Immature natural killer cell (primary cell): ENCODE measurements at places on chromosomes 2 and 18. TPM values are rescaled to one million over a fixed set of nuclear protein-coding genes. Genes with fewer than 3 reads are reported as not detected.

Gene POTEE
- 0.21 TPM for polyA plus RNA-seq

Gene MOB1A
- polyA plus RNA-seq: 198 TPM

- H3K27me3 ChIP-seq: no peaks in the 10 kb centered on the region
- DNase-seq: no peak
- H3K4me1 ChIP-seq: no peaks in the 10 kb centered on the region
- H3K4me3 ChIP-seq: no peak overlapping the region
- H3K36me3 ChIP-seq: no peaks in the 10 kb centered on the region
- H3K27ac ChIP-seq: no peak overlapping the region
Measured at GRCh38 chr2:13660231-13660630, 943.5 kb downstream of the TRIB2 start.

DNA sequence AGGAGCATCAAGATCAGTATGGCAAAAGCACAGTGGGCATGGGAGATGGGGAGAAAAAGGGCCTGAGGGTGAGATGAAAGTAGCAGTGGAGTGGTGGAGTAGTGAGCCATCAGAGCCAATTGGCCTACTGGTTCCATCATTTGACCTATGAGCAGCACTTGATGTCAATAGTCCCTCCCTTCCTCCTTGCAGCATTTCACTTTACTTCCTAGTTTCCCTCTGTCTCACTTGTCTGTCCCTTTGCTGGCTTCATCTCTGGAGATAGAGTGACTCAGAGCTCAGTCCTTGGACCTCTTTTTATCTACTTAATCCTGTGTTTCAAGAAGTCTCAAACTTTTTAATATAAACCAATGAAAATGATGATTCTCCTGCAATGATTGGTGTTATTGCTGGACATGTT lies 32.1 kb downstream of the FBXO48 start:
- peaks cover 43% of the 10 kb centered on the region for H3K4me1 ChIP-seq
- DNase-seq: no peak
- no peaks in the 10 kb centered on the region for H3K27me3 ChIP-seq
- no peaks in the 10 kb centered on the region for H3K36me3 ChIP-seq
- H3K4me3 ChIP-seq: no peak overlapping the region

- H3K27me3 ChIP-seq: peaks cover 4% of the 10 kb centered on the region
- no peak for DNase-seq
- H3K27ac ChIP-seq: no peak overlapping the region
- H3K4me3 ChIP-seq: no peak overlapping the region
- H3K4me1 ChIP-seq: no peaks in the 10 kb centered on the region
Measured at GRCh38 chr18:59927246-59927825, 27.5 kb downstream of the PMAIP1 start.

- H3K27me3 ChIP-seq: peaks cover 3% of the 10 kb centered on the region
- no peak for DNase-seq
- no peaks in the 10 kb centered on the region for H3K4me1 ChIP-seq
Measured at GRCh38 chr2:83742117-83742782, 716.8 kb downstream of the SUCLG1 start.

DNA sequence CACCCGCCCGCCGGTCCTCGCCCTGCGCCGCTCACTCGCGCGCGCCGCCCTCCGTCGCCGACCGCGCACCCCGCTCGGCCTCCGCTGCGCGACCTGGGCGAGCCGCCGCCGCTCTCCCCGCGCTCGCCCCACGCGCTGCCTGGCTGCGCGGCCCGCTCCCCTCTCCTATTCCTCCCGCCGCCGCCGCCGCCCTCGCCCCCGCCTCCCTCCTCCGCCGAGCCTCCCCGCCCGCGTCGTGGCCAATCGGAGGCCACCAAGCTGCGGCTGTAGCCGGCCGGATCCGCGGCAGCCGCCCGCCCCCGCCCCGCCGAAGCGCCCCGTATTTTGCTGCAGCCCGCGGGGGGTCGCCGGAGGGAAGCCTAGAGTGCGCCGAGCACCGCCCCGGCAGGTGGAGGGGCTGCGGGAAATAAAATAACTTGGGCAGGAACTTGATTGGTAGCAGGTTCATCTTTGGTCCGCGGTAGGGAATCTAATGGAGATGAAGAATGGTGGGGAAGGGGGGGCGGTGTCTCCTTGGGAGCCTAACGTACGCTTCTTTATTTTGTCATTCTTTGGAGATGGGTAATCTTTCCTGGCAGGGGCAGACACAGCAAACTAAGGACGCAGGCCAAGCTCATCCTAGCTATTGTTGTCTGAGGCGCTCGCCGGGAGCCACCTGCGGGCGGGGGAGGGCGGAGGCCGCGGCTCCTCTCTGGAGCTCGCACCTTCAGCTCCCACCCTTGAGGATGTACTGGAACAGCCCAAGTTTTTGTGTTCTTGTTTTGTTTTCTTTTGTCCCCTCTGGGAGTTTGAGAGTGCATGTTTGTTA lies 1.1 kb upstream of the CDH2 start:
- H3K4me3 ChIP-seq: peak overlapping the region; percentile 86
- peaks cover 14% of the 10 kb centered on the region for H3K4me1 ChIP-seq
- no peak for DNase-seq
- H3K27ac ChIP-seq: no peak overlapping the region
- peaks cover 10% of the 10 kb centered on the region for H3K27me3 ChIP-seq
